ENCODE measurements at places on chromosomes 11 and 22. TPM values are rescaled to one million over a fixed set of nuclear protein-coding genes. Genes with fewer than 3 reads are reported as not detected.

- DNase-seq, result no peak
Measured at GRCh38 chr22:40418366-40419201, 48.2 kb downstream of the SGSM3 start.

- no peak for DNase-seq
Measured at GRCh38 chr11:111913997-111914396, 1.5 kb downstream of the HSPB2 start.

- no peak for DNase-seq
Measured at GRCh38 chr11:104692751-104693150, 205.5 kb downstream of the CASP12 start.

- DNase-seq, result peak; percentile 51
Measured at GRCh38 chr22:34105461-34106062, 185.3 kb upstream of the LARGE1 start.

POTEH gene
- total RNA-seq, result 70.7 TPM
